ENCODE measurements at places on chromosomes 5 and 9. TPM values are rescaled to one million over a fixed set of nuclear protein-coding genes. Genes with fewer than 3 reads are reported as not detected.

DNA sequence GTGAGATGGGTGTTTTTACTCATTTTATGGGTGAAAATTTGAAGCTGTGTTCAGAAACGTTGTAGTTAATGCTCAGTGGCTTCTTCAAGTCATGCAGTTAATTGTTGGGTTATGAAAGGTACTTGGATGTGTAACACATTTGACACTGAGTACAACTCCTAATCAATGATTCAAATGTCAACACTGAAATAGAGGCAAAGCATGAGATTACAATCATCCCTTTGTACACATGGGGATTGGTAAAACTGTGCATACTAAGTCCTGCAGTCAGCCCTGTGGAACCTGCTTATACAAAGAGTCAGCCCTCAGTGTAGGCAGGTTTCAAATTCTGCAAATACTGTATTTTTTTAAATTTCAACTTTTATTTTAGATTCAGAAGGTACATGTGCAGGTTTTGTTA lies 3.3 kb downstream of the ABLIM3 start:
- no peak for DNase-seq

GRCh38 chr9:17656889-17657288 lies 78.0 kb downstream of the SH3GL2 start:
- DNase-seq = no peak

Gene ARAP3
- 12.5 TPM for total RNA-seq

- DNase-seq = no peak
Observed at GRCh38 chr5:97570242-97570641, 387.2 kb upstream of the RIOK2 start.

Gene RRAGA
- total RNA-seq = 69.4 TPM
